Stomach (tissue), 19 donors: ENCODE measurements at places on chromosomes 12 and 14. TPM values are rescaled to one million over a fixed set of nuclear protein-coding genes. Genes with fewer than 3 reads are reported as not detected.

DNA sequence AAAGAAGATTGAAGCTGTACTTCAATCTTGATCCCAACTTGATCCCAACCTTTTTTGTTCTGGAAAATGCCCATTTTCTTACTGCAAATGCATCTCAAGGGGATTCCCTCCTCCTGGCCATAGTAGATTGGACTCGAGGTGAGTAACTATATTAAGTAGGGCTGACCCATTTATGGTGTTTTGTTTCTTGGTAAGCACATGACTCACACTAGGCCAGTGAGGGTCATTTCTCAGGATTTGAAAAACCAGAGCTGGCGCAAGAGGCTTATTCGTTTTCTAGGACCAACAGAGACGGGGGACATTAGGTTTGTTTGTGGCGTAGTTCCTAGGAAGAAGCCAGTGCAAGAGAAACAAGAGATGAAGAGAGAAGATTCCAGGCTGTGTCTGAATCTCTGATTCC lies 51.4 kb downstream of the MRPL42 start:
- no peak for DNase-seq

GRCh38 chr12:81956468-81956860 lies 197.3 kb upstream of the PPFIA2 start:
- no peak for DNase-seq

- DNase-seq = no peak
These were observed 581 bp downstream of the PITPNM2 start for GRCh38 chr12:123150275-123150743.

DNA sequence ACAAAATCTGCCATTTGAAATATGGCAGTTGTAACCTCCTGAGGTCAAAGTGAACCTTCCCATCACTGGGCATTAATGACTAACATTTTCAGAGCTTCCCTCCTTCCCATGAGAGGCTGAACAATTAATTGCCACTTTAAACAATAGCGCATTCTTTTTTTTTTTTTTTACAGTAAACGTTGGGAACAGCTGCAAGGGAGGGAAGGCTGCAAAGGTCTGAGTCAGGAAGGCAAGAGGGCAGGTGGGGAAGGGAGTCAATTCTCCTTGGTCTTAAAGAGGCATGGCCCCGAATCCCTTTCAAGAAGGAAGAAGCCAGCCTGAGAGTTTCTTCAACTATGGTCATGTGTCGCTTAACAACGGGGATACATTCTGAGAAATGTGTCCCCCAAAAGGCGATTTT lies 41.0 kb upstream of the PLEKHG3 start:
- DNase-seq = no peak

DNA sequence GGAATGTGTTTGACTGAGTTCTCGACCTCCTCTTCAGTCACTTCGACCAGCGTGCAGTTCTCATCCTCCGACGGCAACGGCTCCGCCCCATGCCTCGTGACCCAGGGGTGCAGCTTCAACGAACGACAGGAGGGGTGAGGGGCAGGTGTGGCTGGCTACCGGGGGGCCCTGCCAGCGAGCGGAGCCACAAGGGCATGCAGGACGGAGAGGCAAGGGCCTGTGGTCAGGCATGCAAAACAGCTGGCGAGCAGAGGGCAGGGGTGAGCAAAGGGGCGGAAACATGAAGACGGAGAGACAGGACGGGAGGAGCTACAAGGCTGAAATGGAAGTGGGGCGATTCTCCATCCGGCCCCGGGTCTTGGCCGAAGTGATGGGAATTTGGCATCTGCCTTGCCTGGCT lies 38.7 kb downstream of the P2RX4 start:
- DNase-seq = no peak

- DNase-seq = no peak
These were observed 2.0 kb upstream of the SHMT2 start for GRCh38 chr12:57227315-57228115.

DNA sequence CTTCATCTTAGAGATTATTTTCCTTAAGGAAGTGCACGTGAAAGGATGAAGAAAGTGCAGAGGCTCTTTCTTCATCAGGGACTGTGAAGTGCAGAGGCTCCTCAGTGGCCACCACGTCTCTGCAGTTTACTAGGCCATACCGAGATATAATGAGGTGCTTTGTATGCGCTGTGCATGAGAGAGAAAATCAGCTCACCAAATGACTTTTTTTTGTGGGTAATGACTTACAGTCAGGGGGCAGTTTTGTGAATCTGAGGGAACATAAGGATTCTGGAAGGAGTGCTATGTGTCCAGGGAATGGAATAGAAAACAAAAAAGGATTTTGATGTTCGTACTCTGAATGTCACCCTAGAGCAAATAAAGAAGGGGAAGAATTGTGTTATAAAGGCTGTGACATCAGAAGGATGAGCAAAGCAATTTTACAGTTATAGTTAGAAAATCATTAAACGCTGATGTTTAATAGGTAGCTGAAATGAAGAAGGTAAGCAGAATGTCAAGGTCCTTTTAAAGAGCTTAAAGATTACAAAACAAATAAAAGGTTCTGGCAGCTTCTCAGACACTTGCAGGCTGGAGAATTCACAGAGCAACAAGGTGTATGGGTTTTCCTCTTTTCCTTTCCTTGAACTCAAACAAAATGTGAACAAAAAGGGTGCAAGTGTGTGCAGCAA lies 247.5 kb upstream of the NOVA1 start:
- DNase-seq = no peak

GRCh38 chr12:63419154-63419553 lies 249.1 kb downstream of the DPY19L2 start:
- DNase-seq = peak; percentile 13

GRCh38 chr12:112963227-112963861 lies 15.0 kb upstream of the OAS2 start:
- no peak for DNase-seq

- DNase-seq = no peak
These were observed 39.8 kb upstream of the GPR68 start for GRCh38 chr14:91284146-91284790.

- no peak for DNase-seq
These were observed 31.5 kb downstream of the ERO1A start for GRCh38 chr14:52663850-52664249.

DNA sequence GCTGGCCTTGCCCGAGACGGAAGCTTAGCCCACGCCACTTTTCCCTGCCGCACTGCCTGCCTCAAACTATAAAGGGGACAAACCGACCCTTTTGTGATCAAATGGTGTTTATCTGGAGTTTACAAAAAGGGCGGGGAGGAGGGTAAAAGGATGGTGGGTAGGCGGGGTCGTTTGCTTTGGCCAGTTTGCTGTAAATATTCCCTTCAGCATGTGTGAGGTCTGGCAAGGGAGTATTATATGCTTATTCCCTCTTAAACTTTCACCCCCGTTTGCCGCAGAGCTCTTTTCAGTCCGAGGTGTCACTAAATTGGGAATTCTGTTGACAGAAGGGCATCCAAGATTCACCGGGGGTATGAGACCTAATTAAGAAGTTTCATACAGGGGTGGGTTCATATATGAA lies 3.8 kb upstream of the TBX3 start:
- no peak for DNase-seq

- no peak for DNase-seq
These were observed 9.1 kb downstream of the FAM181A start for GRCh38 chr14:93936245-93936644.

DNA sequence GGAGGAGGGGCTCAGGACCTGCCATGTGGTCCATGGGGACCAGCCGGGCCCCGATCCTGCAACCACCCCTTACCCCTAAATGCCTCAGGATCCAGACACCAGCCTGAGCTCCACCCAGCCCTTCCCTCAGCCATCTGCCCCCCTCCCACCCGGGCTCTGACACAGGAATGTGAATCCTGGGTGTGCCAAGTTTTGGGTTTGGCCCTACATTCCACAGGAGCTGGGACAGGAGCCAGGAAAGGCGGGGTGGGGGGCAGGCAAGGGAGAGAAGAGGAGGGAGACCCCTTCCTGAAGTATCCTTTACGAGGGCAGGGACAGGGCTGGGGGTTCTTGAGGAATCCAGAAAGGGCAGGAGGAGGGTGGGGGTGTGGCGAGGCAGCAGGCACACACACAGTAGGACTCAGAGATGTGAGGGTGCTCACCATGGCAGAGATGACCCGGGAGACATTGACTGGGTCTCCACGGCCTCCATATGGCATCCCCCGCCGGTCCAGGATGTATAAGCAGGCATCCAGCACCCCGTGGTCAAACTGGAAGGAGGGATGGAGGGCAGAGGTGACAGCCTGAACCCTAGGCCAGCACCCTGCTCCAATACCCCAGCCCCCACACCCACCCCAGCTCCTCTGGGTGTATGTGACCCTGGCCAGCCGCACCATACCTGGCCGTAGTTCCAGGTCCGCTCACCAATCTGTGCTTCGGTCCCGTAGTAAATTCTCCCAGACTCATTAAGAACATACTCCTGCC lies 3.5 kb downstream of the TGM1 start:
- DNase-seq = no peak

DNA sequence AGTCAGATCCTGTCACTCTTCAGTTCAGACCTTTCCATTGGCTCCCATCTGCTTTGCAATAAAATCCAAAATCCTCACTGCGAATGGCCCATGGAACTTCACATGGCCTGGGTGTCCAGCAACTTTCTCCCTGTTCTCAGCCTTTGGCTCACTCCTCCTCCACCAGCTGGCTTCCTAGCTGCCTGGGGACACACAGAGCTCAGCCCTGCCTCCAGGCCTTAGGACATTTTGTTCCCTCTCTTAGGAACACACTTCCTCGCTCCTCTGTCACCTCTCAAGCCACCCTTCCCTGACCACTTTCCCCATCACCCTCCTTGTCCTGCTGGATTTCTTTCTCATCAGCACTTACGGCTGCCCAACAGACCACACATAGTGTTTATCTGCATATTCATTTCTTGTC lies 419.6 kb downstream of the MED13L start:
- DNase-seq = no peak

DNA sequence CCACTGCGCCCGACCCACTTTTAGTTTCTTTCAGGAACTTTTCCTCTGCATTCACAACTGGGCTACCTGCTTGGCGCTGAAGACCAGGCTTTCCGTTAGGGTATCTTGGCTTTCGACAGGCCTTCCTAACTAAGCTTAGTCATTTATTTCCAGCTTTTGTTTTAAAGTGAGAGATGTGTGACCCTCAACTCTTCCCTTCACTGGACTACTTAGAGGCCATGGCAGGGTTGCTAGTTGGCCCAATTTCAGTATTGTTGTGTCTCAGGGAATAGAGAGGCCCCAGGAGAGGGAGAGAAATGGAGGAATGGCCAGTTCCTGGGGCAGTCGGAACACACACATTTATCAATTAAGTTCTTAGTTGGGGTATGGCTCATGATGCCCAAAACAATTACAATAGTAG lies 10.4 kb downstream of the MTA1 start:
- DNase-seq = no peak

- DNase-seq = peak; percentile 30
These were observed 53.2 kb downstream of the RPAP3 start for GRCh38 chr12:47652521-47653234.

GRCh38 chr12:44287545-44287944 lies 451.7 kb downstream of the TMEM117 start:
- DNase-seq = no peak

DNA sequence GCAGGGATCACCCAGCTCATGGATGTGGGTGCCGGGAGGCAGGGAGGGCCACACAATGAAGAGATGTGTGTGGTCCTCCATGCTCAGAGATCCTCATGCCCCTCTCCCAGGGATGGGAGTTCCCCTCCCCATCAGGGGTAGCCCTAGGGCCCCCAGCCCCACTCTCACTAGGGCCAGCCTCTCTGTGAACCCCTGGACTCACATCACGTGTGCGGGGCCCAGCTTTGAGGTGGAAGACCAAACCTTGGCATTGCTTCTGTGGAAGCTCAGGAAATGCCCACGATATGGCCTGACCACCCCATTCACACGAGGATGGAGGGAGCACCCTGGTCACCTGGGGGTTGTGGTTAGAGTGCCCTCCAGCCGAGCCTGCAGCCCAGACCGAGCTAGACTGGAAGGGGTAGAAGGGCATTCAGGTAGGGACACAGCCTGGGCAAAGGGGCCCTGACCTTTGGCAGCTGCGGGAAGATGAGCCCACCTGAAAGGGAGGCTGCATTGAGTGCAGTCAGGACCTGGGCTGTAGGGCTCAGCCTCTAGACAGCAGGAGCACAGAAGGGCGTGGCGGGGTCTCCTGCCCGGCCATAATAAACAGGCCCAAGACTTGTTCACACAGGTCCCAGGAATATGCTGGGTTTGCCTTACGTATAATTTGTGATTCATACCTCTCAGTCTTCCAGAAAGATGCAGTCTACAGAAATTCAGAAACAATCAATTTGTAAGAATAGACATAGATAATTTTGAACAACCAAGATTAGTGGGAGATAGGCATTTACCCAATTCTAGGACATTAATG lies 34.8 kb upstream of the RCOR1 start:
- DNase-seq = no peak

- DNase-seq = peak; percentile 84
These were observed 14.0 kb upstream of the TBPL2 start for GRCh38 chr14:55454264-55455002.

GRCh38 chr12:107296681-107297089 lies 203.3 kb upstream of the CRY1 start:
- no peak for DNase-seq

DNA sequence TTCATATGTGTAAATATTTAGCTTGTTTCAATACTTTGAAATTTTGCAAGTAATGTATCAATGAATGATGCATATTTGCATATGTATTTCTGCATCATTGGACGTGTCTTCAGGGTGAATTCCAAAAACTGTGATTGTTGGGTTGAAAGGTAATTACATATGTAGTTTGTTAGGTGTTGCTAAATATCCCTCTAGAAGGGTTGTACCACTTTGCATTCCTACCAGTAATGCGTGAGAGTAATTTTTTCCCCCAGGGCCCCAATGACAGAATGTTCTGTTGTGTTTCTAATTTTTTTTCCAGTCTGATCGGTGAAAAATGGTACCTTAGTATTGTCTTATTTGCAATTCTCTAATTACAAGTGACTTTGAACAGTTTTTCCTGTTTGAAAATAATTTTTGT lies 408.9 kb downstream of the NAV3 start:
- no peak for DNase-seq

GRCh38 chr14:57530571-57530970 lies 36.9 kb upstream of the CCDC198 start:
- DNase-seq = no peak

The ZC2HC1C gene
- 5.9 TPM for total RNA-seq

The TMEM179 gene
- total RNA-seq = not detected

The C14orf132 gene
- 22.8 TPM for total RNA-seq

The KRT4 gene
- total RNA-seq = not detected

The GUCY2C gene
- 31.0 TPM for total RNA-seq

The GAS2L3 gene
- 4.7 TPM for total RNA-seq

The PPP4R4 gene
- 0.37 TPM for total RNA-seq

The KRT77 gene
- total RNA-seq = not detected

The CCDC184 gene
- total RNA-seq = 0.55 TPM

The KRT74 gene
- not detected for total RNA-seq

The ACRBP gene
- not detected for total RNA-seq
